ENCODE measurements at places on chromosomes 6 and 20.

- no peak for DNase-seq
These were observed 14.0 kb downstream of the IGF2R start for GRCh38 chr6:159982731-159983506.

GRCh38 chr6:85580878-85581267 is 12.8 kb downstream of the SNX14 start:
- no peak for DNase-seq

DNA sequence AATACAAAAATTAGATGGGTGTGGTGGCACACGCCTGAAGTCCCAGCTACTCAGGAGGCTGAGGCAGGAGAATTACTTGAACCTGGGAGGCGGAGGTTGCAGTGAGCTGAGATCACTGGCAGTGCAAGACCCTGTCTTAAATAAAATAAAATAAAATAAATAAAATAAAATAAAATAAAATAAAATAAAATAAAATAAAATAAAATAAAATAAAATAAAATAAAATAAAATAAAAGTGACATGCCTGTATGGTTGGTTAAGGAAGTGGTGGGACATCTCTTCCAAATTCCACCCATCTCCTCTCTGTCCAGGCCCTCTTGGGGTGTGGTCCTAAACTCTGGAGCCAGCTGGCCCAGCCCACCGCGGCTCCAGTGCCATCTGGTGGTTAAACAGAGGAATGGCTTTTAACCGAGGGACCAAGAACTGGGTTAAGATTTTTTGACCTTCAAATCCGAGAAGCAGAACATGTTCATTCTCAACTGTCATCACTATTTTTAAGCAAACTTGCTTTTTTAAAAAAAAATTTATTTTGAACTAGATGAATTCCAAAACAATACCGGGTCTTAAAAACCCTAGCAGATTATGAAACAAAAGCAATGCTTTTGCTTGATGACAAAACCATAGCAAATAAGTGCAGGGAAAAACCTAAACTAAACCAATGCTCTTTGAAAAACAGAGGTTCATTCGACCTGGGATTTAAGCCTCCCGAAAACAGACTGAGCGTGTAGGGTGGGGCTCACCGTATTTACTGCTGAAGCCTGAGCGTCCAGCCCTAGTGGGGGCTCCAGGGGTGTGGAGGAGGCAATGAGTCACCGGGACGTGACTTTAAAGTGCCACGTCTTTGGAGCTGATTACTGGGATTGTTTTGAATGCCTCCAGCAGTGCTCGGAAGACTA is 68.8 kb downstream of the CDC5L start:
- peak; percentile 36 for DNase-seq

DNA sequence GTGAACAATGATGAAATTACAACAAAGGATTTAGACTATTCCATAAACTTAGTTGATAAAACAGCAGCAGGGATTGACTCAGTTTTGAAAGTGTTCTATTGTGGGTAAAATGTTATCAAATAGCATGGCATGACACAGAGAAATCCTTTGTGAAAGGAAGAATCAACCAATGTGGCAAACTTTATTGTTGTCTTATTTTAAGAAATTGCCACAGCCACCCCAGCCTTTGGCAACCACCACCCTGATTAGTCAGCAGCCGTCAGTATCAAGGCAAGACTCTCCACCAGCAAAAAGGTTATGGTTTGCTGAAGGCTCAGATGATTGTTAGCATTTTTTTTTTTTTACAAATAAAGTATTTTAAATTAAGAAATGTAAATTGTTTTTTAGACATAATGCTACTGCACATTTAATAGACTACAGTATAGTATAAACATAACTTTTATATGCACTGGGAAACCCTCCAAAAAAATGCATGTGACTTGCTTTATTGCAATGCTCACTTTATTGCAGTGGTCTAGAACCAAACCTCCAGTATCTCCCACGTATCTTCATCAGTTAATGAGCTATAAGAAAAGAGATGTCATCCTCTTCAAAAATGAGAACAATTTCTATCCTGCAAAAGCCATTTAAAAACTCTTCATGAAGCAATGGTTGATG is 162.7 kb downstream of the SOBP start:
- no peak for DNase-seq

GRCh38 chr6:131980791-131981623 is 29.8 kb upstream of the CCN2 start:
- no peak for DNase-seq

DNA sequence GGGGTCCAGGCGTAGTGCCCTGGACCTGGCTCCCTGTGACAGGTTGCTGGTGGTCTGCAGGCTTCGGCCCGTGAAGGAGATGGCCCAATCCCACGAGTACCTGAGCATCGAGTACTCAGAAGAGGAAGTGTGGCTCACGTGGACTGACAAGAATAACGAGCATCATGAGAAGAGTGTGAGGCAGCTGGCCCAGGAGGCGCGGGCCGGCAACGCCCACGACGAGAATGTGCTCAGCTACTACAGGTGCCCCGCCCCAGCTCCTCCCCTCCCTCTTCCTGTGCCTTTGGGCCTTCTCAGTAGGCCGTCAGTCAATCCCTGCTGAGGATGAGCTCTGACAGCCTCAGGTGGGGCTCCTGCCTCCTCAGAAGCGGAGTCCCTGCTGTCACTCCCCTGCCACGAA is 42.6 kb downstream of the UQCC2 start:
- peak; percentile 46 for DNase-seq

- no peak for DNase-seq
These were observed 89.8 kb downstream of the EYA2 start for GRCh38 chr20:46984405-46984804.

- no peak for DNase-seq
These were observed 357.9 kb upstream of the TSHZ2 start for GRCh38 chr20:52614051-52614863.

DNA sequence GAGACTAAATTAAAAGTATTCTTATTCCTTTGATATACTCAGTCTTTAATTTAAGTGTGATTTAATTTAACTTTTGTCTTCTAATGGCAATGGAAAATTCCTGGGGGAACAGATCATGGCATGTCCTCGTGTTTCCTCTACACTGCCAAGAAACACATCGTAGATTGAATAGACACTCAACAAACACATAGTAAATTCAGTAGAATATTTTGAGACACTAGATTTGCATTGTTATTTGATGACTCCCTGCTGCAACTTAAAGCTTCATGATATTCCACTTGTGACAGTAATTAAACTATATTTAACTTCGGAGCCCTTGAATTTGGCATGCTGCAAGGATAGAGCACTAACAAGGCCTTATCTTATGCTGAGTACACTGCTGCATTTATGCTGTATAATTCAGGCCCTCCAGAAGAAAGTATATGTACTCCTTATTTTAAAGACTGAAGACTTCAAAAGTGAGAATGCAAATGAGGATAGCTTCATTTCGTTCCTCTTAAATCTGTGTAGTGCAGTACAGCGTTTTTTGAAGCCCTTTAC is 84.3 kb downstream of the GRM1 start:
- no peak for DNase-seq

DNA sequence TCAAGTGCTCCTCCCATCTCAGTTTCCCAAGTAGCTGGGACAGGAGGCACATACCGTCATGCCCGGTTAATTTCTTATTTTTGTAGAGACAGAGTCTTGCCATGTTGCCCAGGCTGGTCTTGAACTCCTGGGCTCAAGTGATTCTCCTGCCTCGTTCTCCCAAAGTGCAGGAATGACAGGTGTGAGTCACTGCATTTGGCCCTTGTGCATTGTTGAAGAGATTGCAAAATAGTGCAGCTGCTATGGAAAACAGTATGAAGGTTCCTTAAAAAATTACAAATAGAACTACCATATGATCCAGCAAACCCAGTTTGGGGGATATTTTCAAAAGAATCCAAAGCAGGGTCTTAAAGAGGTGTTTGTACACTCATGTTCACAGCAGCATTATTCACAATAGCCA is 69.1 kb downstream of the GJA10 start:
- no peak for DNase-seq

GRCh38 chr20:58179432-58180099 is 48.9 kb downstream of the ANKRD60 start:
- peak; percentile 72 for DNase-seq

GRCh38 chr20:48359692-48360341 is 468.0 kb downstream of the PREX1 start:
- DNase-seq: no peak

DNA sequence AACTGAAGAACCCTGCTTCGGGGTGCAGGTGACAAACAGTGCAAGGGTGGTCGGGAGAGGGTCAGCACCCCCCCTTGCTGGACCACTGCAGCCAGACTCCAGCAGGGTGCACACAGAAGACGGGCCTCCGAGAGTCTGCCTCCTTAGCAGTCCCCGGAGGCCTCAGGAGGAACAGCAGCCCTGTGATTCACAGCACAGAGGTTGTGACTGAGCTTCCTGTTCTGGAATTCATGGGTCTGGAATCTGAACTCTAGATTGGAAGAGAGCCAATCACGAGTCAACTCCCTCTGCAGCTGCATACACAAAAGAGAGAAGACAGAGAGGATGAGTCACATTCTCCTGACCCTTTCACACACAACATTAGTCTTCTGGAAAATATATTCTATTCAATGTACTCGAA is 249.0 kb upstream of the OPRM1 start:
- DNase-seq: no peak

DNA sequence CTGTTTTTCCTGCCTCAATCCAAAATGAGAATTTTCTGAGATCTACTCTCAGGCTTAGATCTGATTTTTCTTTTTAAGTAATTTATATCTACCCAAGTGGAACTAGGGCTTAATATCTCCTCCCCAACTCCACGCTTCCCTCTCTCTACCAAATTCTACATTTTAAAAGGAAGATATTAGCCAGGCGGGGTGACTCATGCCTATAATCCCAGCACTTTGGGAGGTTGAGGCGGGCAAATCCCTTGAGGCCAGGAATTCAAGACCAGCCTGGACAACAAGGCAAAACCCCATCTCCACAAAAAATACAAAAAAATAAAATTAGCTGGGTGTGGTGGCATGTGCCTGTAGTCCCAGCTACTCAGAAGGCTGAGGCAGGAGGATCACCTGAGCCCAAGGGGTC is 61.0 kb downstream of the MTFR2 start:
- no peak for DNase-seq

- peak; percentile 27 for DNase-seq
These were observed 7.9 kb upstream of the OSER1 start for GRCh38 chr20:44218446-44218845.

- DNase-seq: no peak
These were observed 52.4 kb upstream of the PDE10A start for GRCh38 chr6:165715428-165715827.

DNA sequence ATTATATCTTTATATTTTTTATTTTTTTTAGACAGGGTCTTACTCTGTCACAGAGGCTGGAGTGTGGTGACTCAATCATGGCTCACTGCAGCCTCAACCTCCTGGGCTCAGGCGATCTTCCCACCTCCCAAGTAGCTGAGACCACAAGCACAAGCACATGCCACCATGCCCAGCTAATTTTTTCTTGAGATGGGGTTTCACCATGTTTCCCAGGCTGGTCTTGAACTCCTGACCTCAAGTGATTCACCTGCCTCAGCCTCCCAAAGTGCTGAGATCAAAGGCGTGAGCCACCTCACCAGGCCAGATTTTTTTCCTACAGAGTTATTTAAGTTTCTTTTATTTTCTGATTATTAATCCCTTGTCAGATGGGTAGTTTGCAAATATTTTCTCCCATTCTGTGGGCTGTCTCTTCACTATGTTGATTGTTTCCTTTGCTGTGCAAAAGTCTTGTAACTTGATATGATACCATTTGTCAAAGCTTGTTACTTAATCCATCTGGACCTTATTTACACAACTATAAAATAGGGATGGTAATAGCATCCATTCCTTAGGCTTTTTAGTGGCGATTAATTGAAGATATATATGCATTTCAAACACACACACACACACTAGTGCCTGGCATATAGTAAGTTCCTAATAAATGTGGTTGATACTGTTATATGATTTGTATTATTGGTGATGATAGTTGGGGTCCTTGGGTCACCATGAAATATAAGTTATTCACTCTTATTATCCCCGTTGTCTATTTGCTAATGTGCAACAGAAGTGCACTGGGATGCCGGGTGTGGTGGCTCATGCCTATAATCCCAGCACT is 187.1 kb downstream of the BCAS1 start:
- DNase-seq: peak; percentile 42

GRCh38 chr20:37990571-37991151 is 42.6 kb downstream of the TTI1 start:
- DNase-seq: peak; percentile 8

GRCh38 chr6:95228636-95229035 is 348.7 kb upstream of the MANEA start:
- DNase-seq: no peak

- no peak for DNase-seq
These were observed 53.1 kb upstream of the SNX9 start for GRCh38 chr6:157769776-157770426.

DNA sequence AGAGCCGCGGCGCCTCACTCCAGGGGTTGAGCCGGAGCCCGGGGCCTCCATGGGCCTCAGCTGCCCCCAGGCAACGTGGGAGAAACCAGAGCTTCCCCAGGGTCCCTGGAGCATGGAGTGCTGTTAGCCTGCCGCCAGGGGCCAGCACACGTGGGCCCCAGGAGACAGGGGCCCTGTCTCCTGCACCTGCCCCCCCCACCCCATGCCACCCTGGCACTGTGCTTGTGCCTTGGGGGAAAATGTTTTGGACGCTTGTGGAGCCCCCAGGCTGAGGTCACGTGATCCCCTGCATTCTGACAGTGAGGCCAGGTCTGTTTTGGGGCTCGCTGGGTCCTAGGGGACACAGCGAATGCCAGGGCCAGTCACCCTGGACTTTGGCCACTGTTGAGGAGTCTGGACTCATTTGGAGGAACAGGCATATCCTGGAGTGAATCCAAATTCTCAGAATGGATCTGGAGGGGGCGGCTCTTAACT is 30.2 kb upstream of the MPC1 start:
- DNase-seq: no peak

GRCh38 chr6:89644864-89645263 is 6.3 kb upstream of the LYRM2 start:
- no peak for DNase-seq

DNA sequence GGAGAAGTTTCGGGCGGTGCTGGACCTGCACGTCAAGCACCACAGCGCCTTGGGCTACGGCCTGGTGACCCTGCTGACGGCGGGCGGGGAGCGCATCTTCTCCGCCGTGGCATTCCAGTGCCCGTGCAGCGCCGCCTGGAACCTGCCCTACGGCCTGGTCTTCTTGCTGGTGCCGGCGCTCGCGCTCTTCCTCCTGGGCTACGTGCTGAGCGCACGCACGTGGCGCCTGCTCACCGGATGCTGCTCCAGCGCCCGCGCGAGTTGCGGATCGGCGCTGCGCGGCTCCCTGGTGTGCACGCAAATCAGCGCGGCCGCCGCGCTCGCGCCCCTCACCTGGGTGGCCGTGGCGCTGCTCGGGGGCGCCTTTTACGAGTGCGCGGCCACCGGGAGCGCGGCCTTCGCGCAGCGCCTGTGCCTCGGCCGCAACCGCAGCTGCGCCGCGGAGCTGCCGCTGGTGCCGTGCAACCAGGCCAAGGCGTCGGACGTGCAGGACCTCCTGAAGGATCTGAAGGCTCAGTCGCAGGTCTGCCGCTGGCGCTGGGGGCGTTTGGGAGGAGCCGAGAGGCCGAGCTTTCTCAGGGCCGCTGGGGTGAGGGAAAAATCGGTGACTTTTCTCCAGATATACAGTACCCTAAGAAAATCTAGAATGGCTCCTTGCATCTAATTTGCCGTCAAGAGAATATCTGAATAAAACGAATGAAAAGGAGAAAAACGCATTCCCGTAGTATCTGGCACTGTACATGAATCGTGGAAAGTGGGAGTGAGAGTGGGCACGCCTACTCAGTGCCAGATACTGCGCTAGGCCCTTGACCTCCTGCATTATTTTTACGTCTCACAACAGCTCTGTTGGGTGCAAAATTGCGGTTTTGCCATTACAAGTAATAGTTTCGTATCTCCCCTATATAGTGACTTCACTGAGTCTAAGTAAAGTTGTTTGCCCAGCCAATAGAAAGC is 1.0 kb downstream of the CALHM6 start:
- peak; percentile 34 for DNase-seq

GRCh38 chr6:20718705-20719653 is 184.7 kb downstream of the CDKAL1 start:
- DNase-seq: no peak
